Pancreas (tissue), 10 donors: ENCODE measurements at places on chromosomes 5 and 9. TPM values are rescaled to one million over a fixed set of nuclear protein-coding genes. Genes with fewer than 3 reads are reported as not detected.

The TRAPPC13 gene
- total RNA-seq, result 10.2 TPM

The SPATA31D4 gene
- not detected for total RNA-seq

The PAX5 gene
- total RNA-seq, result not detected

The MYOT gene
- total RNA-seq, result 0.19 TPM

The PCDHA11 gene
- 1.4 TPM for total RNA-seq

The ITK gene
- total RNA-seq, result 0.64 TPM

The DMRT3 gene
- total RNA-seq, result not detected

The SLIT3 gene
- 7.6 TPM for total RNA-seq

The THG1L gene
- 9.9 TPM for total RNA-seq

The DMGDH gene
- total RNA-seq, result 1.9 TPM

The MYORG gene
- total RNA-seq, result 8.5 TPM

The PDLIM7 gene
- 8.4 TPM for total RNA-seq

The RASGRF2 gene
- total RNA-seq, result 1.1 TPM

The FAM153A gene
- 6.7 TPM for total RNA-seq

The GGTA1 gene
- 3.6 TPM for total RNA-seq

The PCDHGA1 gene
- 0.31 TPM for total RNA-seq

The EXOC3 gene
- total RNA-seq, result 38.3 TPM

The CEP120 gene
- 11.9 TPM for total RNA-seq

The SOHLH1 gene
- total RNA-seq, result not detected

The NR2F1 gene
- 6.8 TPM for total RNA-seq

The PTGDS gene
- 5.7 TPM for total RNA-seq

The CTXN3 gene
- total RNA-seq, result not detected

The TAF11L11 gene
- total RNA-seq, result not detected

The CREBRF gene
- 11.4 TPM for total RNA-seq

The PCDHGA11 gene
- 2.6 TPM for total RNA-seq

The IFNA14 gene
- total RNA-seq, result not detected

The SPATA31C1 gene
- total RNA-seq, result not detected

The SLCO4C1 gene
- 1.1 TPM for total RNA-seq

The ZFP2 gene
- total RNA-seq, result 1.2 TPM

The FAT2 gene
- not detected for total RNA-seq

The SHISAL2B gene
- total RNA-seq, result 2.1 TPM

The CDC25C gene
- not detected for total RNA-seq

The TRAF1 gene
- total RNA-seq, result 1.7 TPM

The ORM2 gene
- not detected for total RNA-seq

The GARIN3 gene
- not detected for total RNA-seq
